Mesothelial cell of epicardium (in vitro differentiated cells): ENCODE measurements at places on chromosomes 12 and 14. TPM values are rescaled to one million over a fixed set of nuclear protein-coding genes. Genes with fewer than 3 reads are reported as not detected.

DNA sequence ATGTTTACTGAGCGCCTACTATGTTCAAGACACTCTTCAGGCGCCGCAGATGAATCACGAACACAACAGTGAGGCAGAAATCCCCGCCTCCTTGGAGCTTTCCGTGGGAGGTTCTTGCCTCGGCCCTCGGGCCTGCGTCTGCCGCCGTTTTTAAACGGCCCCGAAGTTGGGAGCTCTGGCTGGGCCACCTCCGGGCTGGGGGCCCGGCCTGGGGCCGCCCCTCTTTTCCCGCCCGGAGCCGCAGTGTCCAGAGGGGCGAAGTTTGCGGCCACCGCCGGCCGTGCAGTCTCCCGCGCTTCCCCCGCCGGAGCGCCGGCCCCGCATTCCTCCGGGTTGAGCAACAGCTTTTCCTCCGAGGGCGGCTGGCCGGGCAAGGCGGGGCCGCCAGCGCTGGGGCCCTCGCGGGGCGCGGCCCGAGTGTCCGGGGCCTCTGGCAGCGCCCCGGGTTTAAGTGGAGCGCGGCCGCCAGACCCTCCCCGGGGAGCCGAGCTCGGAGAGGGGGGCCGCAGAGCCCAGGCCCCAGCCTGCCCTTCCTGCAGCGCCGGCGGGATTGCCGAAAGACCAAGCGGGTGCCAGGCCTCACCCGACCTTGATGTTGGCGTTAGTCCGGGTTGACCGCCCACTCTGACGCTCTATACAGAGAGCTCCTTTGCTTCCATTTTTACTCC lies 18.7 kb upstream of the CTDSP2 start:
- DNase-seq = peak; percentile 80

Gene HOXC13
- 0.44 to 0.69 TPM (median 0.61 TPM) in 3 replicates for total RNA-seq

Gene SPX
- not detected in 3 replicates for total RNA-seq

Gene TAS2R13
- total RNA-seq = 3.1 to 3.8 TPM (median 3.5 TPM) in 3 replicates
